Stimulated activated CD4-positive, alpha-beta T cell treated with anti-CD3 and anti-CD28 coated beads, Interleukin-1b, Interleukin-23, amount 100 ng/mL, for 1 hour (primary cell): ENCODE measurements at places on chromosomes 5 and 9.

GRCh38 chr5:77569409-77569808 is 69.1 kb downstream of the OTP start:
- DNase-seq = no peak

DNA sequence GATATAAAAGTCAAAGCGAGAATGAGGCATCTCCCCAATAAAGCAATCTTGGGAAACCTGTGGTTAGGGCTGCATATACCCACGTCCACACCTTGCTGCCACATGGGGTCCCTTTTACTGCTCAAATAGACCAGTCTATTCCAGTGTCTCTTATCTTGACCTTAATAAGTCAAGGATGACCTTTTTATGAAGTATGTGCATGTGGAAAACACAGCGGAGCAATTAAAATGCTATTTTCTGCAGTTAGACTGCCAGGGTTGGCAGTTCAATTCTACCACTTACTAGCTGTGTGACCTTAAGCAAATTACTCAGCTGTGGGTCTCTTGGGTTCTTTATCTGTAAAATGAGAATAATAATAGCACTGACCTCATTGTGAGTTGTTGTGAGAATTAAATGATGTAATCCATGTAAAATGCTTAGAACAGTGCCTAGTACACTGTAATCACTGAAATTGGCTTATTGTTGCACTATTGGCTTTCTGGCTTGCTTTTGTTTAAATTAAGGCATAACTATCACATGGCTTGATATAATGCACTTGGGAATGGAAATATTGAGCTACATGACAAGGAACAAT is 67.8 kb upstream of the HSPB3 start:
- DNase-seq = no peak

- no peak for DNase-seq
Observed at GRCh38 chr5:139649082-139649991, 1.2 kb downstream of the CXXC5 start.

DNA sequence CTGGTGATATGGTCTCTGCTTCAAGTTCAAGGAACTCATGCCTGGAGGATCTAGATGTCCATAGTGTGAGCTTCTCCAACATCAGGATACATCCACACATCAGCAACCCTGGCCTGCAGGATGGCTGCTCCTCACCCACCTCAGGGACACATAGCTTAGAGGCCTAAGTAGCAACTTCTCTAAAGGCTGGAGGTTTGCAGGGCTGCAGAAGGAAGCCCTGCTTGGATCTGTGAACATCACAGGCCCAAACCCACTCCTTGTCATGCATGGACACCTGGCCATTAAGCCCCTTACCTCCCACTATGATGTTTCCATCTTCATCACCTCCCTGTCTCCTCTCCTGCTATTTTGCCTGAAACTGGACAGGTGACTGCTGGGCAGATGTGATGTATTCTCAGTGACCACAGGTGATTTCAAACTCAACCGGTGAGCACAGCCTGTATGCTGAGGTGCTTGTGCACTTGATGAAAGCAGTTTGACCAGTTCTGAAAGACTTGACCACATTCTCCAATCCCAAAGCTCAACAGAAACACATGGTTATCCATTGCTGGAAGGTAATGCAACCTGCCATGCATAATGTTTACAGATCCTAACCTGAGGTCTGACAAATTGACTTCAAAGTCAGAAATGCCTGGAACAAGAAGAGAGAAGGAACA is 205.2 kb downstream of the FSTL4 start:
- no peak for DNase-seq

GRCh38 chr9:121750715-121751623 is 99.5 kb downstream of the DAB2IP start:
- DNase-seq = no peak

- DNase-seq = no peak
Observed at GRCh38 chr9:136075881-136076678, 19.0 kb downstream of the NACC2 start.

- no peak for DNase-seq
Observed at GRCh38 chr5:170235876-170236864, 3.4 kb downstream of the C5orf58 start.

DNA sequence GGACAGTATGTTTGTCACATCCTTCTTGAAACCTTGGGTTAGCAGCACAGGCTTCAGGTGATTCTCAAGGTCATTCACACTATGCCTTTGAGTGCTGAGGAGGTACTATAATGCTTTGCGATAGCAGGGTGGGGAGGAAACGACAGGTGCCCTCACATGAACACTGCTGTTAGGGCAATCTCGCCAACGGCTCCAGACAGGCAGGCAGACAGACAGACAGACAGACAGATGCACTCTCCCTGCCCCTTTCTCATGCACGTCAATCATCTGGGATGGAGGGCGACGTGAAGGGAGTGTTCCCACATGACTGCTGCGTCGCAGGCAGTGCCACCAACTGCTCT is 82.9 kb downstream of the RAPGEF1 start:
- DNase-seq = no peak

DNA sequence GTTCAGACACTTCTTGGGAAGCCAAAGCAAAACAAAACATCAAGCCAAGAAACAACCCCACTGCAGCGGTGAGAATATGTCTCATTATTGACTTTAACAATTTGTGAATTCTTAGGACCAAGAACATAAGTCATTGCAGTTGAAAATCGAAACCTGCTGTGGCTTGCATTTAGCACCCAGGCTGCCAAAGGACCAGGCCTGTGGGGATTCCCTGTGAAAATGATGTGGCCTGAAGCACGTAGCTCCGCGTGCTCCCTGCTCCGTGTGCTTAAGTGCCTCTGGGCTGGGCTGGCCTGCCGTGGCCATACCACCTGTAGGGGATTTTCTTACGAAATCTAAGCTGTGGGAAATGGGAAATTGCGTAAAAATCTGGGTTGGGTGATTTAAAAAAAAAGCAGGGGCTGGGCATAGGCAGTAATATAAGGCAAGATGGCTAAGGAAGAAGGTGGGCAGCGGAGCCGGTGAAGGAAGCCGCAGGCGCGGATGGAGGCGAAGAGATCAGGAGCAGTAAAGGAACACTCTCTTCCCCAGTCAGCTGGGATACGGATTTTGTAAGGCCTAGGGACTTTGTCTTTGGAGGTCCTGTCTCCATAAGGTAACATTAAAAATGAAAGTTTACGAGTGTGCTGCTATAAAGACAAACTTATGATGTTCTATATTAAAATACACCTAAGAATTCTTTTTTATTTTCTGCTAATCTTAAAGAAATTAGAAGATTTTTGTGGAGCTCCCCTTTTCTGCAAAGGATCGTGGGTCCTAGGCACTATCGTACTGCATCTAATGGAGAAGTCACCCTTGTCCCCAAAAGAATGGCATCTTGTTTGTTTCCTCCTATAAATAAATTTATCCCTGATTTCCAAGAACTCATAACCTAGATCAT is 189.6 kb upstream of the SEMA6A start:
- no peak for DNase-seq

- no peak for DNase-seq
Observed at GRCh38 chr9:22142671-22143070, 133.6 kb upstream of the CDKN2B start.

DNA sequence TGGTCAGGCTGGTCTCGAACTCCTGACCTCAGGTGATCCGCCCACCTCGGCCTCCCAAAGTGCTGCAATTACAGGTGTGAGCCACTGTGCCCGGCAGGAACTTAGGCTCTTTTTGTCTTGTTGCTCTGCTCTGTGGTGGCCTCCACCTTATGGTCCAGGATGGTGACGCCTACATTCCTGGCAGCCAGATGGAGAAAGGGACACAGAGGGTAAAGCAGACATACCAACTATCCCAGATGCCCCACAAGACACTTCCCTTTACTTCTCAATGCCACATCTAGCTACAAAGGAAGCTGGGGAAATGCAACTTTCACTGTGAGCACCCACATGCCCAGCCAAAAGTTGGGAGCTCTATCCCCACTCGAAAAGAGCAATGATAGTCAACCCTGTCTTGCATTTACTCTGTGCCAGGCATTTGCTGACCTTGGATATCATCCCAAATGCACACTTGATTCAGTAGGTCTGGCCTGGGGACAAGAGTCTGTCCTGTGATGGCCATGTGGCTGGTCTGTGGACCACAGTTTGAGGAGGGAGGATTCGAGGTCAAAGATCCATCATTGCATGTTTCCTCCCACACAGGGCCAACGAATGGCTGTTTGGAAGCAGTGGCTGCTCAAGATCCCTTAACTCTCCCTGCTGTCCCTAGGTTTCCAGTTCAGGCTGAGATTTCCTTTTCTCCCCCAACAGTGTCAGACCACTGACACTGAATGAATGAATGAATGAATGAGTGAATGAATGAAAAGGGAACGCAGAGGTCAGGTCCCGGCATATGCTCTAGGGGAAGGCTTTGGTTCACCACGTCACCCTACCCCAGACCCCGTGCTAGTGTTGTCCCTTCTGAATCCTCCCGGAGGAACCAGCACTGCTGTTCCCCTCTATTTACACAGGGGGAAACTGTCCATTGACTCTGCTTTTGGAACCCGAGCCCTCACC is 1.4 kb upstream of the ERGIC1 start:
- DNase-seq = no peak

- DNase-seq = peak; percentile 3
Observed at GRCh38 chr9:125241863-125242739, 958 bp upstream of the HSPA5 start.

- DNase-seq = no peak
Observed at GRCh38 chr5:113087976-113088514, 111.4 kb downstream of the DCP2 start.

DNA sequence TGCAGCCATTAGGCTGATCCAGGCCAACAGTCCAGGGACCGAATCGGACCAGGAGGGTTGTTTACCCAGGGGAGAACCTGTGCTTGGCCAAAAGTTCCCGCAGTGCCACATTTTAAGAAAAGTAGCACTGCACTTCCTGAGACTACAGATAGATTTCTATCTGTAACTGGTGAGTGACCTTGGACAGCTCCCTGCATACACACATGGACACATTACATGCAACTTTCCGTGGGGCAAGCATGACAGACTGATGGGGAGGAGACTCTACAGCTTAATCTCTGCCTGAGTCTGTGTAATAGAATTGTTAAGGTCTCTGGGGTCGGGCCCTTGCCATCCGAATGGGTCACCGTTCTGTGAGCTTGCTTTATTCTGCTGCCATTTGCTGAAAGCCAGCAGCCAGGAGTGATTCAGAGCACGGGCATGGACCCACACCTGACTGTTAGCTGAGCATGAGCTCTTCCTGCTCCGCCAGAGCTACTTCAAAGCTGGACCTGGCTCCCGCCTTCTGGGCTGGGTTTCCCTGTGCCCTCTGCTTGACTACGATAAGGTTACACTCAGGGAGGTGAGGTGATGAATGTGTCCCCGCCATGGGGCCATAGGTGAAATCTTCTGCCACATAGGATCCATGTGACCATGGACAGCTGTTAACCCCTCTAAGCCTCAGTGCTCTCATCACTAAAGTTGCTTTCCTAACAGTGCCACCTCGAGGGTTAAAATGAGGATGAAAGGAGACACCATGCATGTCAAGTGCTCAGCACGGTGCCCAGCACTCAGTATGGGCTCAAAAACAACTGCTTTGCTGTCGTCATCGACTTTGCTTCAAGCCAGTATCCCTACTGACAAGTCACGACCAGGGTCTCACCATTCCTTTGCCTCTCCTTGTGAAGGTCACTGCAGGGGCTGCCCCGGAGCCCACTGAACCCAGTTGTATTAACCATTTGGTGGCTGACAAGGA is 200.0 kb downstream of the MELK start:
- DNase-seq = no peak

DNA sequence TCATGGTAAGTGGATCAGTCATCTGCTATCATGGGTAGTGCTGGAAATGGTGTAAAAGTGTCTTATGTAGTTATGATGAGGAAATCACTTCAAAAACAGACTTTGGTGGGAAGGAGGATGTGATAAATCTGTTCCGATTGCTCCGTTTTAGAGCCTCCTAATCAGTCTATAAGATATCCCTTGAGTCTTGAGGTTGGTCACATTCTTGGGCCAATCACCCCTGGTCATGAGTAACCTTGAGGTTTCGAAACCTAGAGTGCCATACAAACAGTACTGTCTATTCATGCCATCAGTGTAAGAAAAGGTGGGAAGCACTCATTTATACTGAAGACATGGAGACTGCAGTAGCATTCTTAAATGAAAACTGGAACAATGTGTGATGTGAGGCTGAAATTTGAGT is 45.8 kb downstream of the LRRTM2 start:
- no peak for DNase-seq

- DNase-seq = no peak
Observed at GRCh38 chr5:53333160-53333559, 147.3 kb upstream of the FST start.

DNA sequence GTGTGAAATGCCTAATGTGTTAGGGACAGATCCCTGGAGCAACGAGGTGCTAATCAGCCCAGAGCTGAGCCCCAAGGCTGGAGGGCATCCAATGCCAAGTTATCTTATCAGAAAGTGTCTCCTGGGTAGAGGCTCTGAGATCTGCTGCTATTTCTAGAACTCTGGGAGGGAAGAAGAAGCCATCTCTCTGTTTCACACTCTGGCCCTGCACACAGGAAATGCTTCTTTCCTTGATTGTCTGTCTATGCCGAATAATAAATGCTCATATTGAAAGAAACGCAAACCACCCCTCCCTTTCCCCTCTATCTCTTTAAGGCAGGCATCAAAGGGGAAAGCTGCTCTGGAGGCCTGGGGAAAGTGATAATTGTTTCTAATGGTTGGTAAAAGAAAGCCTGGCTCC is 166.7 kb downstream of the PAPPA start:
- DNase-seq = no peak

- DNase-seq = no peak
Observed at GRCh38 chr9:99559776-99560175, 261.9 kb upstream of the NR4A3 start.
